ENCODE measurements at places on chromosomes 3 and 15. TPM values are rescaled to one million over a fixed set of nuclear protein-coding genes. Genes with fewer than 3 reads are reported as not detected.

The ALDH1L1 gene
- total RNA-seq: 3.6 TPM

The CCDC80 gene
- 102 TPM for total RNA-seq

The ITGA11 gene
- total RNA-seq: 84.5 TPM

The BNC1 gene
- 6.3 TPM for total RNA-seq

The LMOD3 gene
- total RNA-seq: 3.6 TPM

The RLBP1 gene
- not detected for total RNA-seq

The RPP14 gene
- total RNA-seq: 10.4 TPM

The KCNMB2 gene
- 15.2 TPM for total RNA-seq

The ATR gene
- total RNA-seq: 16.6 TPM

The GASK1A gene
- total RNA-seq: 38.5 TPM

The STXBP5L gene
- 26.5 TPM for total RNA-seq

The CCDC13 gene
- not detected for total RNA-seq

The PARP9 gene
- 31.5 TPM for total RNA-seq

- DNase-seq: no peak
Observed at GRCh38 chr15:50906954-50907600, 1.4 kb upstream of the AP4E1 start.

DNA sequence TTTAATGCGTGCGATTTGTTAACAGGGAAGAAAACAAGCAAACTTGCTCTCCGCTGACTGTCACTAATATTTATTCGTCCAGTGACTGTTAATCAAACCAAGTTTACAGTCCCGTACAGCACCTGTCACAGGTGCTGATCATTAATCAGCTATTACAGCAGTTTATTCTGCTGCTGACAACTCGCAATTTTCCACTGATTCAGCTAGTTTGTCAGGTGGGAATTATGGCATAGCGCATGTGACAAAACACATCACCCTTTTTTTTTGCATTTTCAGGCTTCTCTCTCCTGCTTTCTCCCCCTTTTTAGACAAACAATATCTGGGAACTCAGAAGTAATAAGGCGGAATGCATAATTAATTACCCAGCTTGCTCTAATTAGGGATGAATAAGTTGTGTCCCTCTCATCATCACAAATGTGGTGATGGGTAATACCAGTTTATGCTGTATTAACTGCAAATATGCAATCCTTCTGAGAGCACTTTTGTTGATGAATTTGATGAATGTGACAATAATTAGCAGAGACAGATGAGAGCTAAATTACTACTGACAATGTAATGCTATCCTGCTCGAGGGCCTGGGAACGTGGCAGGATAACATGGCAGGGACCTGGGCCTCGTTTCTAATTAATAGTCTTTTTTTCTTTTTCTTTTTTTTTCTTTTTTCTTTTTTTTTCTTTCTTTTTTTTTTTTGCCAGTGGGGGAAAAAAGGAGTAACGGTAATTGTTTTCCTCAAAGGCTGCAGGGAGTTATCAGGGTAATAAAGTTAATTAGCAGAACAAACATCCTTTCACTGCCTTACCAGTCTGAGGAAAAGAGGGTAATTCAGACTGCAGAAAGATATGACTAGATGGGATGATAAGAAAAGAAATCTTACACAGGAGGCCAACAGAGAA lies 150.3 kb upstream of the SOX2 start:
- DNase-seq: peak; percentile 19

GRCh38 chr3:160921020-160921635 lies 165.1 kb downstream of the PPM1L start:
- DNase-seq: peak; percentile 55

- DNase-seq: no peak
Observed at GRCh38 chr3:47370887-47371697, 9.7 kb upstream of the PTPN23 start.

- DNase-seq: no peak
Observed at GRCh38 chr3:72465853-72466252, 382.4 kb downstream of the SHQ1 start.

GRCh38 chr3:190855151-190855550 lies 7.3 kb downstream of the GMNC start:
- no peak for DNase-seq

DNA sequence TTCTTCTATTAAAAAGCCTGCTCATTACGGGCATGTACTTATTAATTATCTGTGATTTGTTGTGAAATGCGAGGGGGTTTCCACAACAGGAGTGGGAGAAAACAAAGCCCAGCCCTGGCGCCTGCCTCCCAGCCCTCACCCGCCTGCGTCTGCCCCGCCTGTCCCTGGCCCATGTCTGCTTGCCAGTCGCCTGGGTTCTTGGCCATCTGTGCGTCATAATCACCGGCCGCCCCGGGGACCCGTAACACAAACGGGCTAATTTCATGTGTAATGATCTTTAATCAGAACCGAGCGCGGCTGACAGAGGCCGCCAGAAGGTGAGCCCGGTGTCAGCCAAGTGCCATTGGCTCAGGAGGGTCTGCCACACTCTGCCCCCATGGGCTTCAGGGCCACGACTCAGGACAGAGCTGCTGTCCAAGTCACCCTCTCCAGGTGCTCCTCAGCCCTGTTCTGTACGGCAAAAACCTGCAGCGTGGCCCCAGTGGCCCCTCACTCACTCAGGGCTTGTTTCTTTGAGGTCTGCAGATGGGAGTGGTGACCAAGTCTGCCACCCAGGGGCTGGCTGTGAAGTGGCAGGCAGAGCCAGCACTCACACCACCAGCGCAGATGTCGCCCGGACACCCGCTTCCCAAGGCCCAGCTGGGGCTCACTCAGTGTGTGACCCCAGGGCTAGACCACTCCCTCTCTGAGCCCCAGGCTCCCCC lies 28.8 kb upstream of the TMEM115 start:
- DNase-seq: no peak

DNA sequence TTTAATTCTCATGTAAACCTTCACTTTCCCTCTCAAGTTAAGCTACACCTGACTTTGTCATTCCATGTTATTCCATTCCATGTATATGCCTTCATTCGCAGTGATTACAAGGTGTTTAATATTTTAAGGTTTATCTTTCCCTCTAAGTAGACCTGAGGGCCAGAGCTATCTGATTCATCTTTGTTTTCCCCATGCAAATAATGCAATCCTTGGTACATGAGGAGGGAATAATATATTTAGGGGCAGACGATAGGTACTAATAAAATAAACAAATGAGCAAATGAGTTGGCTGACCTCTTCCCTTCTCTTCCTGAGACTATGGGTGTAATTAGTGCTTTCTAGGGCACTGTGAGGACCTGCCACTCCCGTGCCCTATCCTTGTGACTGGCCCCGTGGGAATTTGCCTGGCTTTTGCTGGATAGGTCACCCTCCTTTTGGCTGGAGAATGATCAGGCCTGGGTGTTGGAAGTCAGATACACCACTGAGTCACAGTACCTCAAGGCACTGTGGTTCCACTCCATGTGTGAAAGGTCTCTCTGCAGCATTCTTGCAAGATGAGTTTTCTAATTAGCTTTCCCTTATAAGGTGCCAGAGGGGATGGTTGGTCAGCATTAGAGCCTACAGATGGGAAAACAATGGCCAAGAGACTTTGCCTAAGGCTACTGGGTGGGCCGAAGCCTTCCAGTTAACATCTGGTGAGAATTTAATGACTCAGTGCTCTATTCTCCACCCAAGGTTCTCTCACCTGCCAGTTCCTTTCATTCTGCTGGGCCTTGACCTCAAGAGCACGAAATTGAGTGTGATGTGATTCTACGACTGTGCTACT lies 183.2 kb downstream of the P3H2 start:
- DNase-seq: no peak

GRCh38 chr15:87419344-87419743 lies 837.2 kb downstream of the NTRK3 start:
- no peak for DNase-seq

GRCh38 chr15:59179717-59180116 lies 26.9 kb upstream of the LDHAL6B start:
- no peak for DNase-seq

DNA sequence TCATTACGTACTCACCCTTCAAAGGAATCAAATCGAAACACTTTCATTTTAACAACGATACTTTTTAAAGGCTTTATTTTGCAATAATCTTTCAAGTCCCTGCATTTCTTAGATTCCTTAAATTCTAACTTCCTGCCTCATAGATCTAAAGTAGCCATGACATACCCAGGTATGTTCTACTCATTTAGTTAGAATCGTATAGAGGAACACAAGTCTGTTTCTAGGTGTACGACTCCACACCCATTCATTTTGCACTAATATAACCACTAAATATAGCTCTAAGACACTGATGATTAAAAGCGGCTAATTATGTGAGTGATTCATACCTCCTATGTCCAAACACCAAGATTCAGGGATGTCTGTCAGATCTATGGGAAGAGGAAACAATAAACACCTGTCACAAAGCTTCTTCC lies 1.3 kb downstream of the ATP13A3 start:
- DNase-seq: no peak

DNA sequence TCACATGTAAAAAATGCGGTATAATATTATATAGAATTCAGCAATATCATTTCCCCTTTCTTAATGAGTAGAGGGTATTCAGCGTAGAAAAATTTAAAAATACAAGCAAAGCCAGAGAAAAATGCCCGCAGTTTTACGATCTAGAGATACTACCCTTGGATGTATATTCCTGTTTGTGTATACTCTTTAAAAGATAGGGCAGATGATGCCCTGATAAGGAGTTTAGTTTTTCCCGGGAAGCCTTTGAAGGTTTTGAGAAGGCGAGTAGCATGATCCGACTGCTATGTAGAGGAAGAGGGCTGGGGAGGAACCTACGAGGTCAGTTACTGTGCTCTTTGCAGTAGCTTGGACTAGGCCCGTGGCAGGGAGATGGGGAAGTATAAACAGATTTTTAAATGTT lies 1.2 kb downstream of the YEATS2 start:
- DNase-seq: peak; percentile 65

GRCh38 chr15:79773128-79773527 lies 123.7 kb downstream of the MTHFS start:
- DNase-seq: no peak

DNA sequence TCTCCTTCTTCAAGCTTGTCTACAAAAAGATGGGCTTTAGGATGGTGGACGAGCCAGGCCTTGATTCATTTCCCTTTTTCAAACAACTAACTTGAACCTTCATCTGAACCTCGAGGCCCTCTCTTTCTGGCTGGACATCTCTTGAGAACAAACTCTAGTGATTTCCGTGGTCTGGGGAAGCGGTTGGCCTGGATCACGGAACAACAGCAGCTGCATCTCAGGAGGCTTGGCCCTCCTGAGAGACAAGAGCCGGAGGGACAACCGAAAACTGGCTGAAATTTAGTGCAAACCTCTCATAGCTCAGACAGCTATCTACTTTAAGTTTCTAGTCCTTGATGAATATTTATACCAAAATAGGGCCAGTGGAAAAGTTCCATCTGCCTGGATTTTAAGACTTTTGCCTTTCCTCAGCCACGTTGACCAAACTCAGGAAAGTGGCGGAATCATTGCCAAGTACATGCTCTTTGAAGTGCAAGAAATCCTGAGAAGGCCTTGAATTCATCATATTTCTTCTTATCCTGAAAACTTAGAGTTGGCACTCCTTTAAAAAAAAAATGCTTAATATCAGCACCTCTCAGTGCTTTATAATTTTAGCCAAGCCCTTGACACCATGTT lies 14.5 kb downstream of the LMCD1 start:
- DNase-seq: peak; percentile 73

- DNase-seq: no peak
Observed at GRCh38 chr15:67240235-67241131, 14.0 kb downstream of the AAGAB start.

- no peak for DNase-seq
Observed at GRCh38 chr15:89903015-89903857, 9.4 kb upstream of the AP3S2 start.

- no peak for DNase-seq
Observed at GRCh38 chr3:146975476-146975875, 370.3 kb upstream of the PLSCR5 start.

DNA sequence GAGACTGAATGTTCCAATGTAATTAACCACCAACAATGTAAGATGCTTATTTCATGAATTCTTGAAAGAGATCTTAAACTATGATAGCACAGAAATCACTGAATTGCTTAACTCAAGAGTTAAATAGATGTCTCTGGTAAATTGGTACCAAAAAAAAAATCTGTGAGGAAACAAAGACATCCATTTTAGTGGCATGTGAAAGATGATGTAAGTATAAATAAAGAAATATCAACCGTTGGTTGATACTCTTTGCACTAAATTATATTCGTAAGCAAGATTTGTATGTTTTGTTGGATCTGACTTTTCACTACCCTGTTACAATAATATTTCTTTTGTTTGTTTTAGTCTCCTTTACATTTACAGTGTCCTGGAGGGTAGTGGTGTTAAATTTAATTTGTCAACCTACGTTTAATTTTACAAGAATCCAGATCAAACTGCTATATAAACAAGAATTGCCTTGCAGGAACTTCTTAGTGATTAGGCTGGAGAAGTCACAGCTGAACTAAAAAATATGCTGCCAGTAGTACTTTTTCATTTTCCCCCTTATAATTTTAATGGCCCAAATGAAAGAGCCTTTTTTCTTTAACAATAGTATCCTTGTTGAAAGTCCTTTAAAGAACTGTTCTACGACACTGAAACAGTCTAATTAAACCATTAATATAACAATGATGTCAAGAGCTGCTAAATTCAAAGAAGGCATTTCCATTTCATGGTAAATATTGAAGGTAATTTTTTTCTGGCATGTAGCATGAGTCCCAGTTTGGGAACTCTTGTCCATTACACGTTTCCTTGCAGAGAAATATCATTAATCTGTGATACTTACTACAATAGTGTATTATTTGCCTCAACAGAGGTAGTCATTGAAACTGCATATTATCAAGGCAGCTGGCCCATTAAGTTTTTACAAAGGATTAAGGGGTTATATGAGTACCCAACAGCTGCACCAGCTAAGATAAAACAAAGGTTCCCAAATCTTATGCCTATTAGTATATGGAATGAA lies 109.6 kb upstream of the PHLDB2 start:
- no peak for DNase-seq

GRCh38 chr3:180720012-180720411 lies 40.7 kb upstream of the CCDC39 start:
- DNase-seq: no peak

All from umbilical cord (tissue), 2 donors.